Myocyte (in vitro differentiated cells): ENCODE measurements at places on chromosomes 6 and 20. TPM values are rescaled to one million over a fixed set of nuclear protein-coding genes. Genes with fewer than 3 reads are reported as not detected.

DNA sequence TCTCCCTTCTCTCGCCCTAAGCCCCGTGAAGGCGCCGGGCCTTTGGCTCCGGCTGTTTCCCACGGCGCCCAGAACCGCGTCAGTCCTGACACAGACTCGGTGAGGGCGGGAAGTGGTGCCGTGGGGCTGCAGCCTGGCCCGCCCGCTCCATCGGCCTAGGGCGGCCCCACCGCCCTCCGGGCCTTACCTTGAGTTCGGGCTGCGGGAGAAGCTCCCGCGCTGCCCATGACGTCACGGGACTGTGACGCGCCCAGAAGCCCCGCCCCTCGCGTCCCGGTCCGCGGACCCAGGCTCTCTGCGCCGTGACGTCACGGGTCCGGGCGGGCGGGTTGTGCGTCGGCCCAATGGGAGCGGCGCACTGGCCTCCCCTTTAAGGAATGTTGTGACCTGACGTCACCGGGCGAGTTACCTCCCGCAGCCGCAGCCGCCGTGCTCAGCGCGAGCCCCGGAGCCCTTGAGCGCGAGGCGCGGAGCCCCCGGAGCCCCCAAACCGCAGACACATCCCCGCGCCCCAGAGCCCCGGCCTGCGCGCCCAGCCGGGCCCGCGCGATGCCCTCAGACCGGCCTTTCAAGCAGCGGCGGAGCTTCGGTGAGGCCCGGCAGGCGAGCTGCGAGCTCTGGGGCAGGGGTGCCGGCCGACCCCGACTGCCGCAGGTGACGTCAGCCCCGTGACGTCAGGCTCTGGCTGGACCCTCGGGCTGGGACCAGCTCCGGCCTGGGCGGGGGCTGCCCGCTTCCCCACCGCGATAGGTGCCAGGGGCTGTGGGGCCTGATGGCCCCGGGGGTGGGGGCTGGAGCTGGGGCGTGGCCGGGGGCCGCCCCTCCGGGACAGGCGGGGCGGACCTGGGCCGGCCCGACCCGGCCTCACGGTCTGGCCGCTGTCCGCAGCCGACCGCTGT, at the start of gene MAP1LC3A:
TSS of gene MAP1LC3A (plus strand) at position 399 of the 899 bp plus-strand sequence. CDS start at position 550, 151 bp downstream.
- peak; percentile 94 for DNase-seq

GRCh38 chr6:9646342-9647070, 768.4 kb downstream of the TFAP2A start:
- DNase-seq: no peak

- DNase-seq: no peak
Observed at GRCh38 chr6:81491454-81492101, 260.9 kb downstream of the TENT5A start.

- no peak for DNase-seq
Observed at GRCh38 chr6:45450831-45451230, 73.1 kb upstream of the SUPT3H start.

The DEFB114 gene
- not detected in 2 replicates for total RNA-seq

DNA sequence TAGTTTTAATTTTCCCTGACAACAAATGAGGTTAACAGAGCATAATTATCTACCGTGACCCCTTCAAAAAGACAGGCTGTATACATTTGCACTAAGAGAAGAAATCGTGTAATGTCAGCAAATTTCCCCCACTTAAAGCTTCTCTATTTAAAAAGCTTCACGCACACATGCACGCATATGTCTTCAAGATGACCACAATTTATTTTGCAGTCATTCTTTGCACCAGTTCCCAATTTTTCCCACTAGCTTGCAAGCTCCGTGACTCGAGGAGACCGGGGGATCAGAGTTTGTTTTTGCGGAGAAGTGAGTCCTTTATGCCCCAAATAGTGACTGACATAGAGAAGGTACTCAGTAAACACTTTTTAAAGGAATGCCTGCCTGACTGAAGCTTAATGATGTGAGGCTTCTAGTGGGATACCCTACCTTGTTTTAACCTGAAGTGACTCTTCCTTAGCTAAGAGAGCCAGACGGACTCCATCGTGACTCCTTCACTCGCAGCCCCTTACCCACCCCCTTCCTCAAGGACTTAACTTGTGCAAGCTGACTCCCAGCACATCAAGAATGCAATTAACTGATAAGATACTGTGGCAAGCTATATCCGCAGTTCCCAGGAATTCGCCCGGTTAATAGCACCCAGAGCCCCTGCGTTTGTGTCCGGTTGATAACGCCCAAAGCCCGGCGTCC, 9.3 kb upstream of the NQO2 start:
- peak; percentile 57 for DNase-seq

The ERMARD gene
- 13.5 and 20.8 TPM in 2 replicates for total RNA-seq

DNA sequence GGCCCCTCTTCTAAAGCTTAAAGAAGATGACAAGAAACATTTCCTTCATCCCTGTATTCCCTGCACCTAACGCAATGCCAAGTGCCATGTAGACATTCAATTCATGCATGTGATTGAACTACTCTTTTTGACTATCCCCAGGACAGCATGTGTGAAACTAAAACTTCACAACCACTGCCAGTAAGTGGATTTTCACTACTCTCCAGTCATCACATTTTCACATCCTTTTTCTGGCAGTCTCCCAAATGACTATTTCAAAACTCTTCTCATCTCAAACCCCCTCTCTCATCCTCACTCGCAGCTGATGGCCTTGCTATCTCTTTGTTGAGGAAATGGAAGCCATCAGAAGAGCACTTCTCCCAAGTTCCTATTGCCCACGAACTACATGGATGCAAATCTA, 122.6 kb downstream of the OPRM1 start:
- DNase-seq: no peak

DNA sequence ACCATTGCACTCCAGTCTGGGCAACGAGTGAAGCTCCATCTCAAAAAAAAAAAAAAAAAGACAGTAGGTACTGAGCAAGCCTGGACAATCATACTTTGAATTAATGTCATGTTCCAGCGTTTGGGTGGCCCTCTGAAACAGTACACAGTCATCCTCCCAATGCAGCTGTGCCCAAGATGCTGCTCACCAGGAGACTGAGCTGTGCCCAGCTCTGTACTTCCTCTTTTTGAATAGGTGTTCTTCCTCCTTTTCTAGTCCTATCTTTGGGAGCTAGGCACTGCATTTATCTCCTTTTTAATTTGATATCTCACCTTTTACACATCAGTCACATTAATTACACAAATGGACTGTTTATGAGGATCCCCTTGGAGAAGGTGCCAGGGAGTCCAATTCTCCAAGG, 101.5 kb downstream of the RPP40 start:
- DNase-seq: no peak

GRCh38 chr6:162005372-162005771, 722.2 kb downstream of the PRKN start:
- DNase-seq: no peak

DNA sequence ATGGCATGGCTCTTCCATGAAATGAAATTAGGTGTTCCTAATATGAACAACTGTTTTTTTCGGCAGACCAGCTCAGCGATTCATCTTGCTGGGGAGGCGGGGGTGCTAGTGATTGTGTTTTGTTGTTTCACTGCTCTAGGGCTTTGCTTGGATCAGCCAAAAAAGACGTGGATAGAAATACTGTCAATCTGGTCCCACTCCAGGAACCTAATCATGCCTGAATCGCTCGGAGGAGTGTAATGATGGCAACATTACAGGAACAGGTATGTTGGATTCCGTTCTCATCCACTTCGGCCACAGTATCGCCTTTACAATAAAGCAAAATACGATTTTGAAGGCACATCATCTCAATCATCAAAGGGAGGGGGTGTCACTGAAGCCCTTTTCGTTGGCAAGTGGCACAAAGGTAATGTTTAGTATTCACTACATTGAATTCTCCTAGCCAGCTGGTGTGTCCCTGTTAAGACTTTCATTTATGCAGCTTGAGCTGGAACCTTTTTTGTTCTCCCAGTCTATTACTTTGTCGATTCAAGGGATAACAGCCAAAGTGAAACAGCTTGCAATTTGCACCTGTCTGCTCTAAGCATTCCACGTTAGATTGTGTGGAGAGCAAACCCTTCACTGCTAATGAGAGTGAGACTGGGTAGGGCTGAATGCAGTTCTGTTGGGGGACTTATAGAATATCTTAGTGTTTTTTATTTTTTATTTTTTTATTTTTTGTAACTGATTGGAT, 477.7 kb downstream of the TFAP2A start:
- DNase-seq: no peak

The SYNE1 gene
- total RNA-seq: 123 and 258 TPM in 2 replicates

The SAPCD1 gene
- 0.94 TPM in 1 of 2 replicates, not detected in the other for total RNA-seq

DNA sequence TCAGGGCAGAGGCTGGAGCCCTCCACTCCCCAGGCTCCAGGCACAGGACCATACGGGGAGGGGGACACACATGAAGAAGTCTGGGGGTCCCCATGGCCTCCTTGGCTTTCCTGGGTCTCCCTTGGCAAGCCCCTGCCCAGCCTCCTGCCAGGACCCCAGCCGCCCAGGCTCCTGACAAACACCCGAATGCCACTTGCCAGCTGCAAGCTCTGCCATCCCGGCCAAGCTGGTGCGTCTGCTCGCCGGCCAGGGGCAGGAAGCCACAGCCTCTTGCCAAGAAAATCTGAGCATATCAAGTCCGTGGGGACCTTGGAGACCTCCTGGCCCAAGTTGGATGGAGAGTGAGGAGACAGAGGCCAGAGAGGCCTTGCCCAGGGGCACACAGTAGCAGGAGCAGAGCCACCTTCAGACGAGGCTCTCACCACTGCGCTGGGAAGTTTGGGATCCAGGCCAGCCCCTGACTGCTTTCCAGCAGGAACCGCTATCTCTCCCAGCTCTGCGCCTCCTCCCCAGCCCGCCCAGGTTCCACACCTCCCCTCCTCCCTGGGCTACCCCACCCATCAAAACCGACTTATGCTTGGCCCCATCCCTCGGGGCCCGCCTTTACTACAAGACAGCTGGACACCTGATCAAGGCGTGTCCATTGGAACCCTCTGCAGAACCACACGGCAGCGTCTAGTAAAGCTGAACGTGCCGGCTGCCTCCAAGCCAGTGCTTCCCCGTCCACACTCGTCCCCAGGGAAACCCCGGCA, 80.2 kb downstream of the GRM4 start:
- peak; percentile 18 for DNase-seq

- no peak for DNase-seq
Observed at GRCh38 chr6:20251525-20251924, 39.3 kb upstream of the MBOAT1 start.

- DNase-seq: no peak
Observed at GRCh38 chr20:35199740-35200139, 26.8 kb upstream of the MMP24 start.

GRCh38 chr6:16168858-16169257, 40.0 kb downstream of the MYLIP start:
- peak; percentile 57 for DNase-seq

The CLDN20 gene
- 0.45 TPM in 1 of 2 replicates, not detected in the other for total RNA-seq

The PBX2 gene
- total RNA-seq: 25.1 and 29.0 TPM in 2 replicates

The WFDC5 gene
- not detected in 2 replicates for total RNA-seq

DNA sequence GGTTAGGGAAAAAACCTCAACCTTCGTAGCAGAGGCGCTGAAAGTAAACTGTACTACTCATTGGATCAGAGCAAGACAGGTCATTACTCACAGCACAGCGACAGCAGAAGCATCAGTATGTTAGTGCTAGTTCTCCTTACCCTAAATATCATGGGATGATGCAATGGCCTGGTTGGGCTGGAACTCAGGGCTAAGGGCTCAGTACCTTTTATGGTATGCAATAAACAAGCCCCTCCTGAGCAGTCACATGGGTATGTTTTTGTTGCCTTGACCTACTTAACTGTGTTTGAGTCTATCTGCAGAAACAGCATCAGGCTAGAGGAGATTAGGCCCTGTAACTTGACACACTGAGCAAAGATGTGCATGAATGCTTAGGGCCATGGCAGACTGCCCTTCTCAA, 369.4 kb upstream of the IMPG1 start:
- DNase-seq: no peak

GRCh38 chr6:36340618-36341454, 4.1 kb upstream of the BNIP5 start:
- peak; percentile 69 for DNase-seq

DNA sequence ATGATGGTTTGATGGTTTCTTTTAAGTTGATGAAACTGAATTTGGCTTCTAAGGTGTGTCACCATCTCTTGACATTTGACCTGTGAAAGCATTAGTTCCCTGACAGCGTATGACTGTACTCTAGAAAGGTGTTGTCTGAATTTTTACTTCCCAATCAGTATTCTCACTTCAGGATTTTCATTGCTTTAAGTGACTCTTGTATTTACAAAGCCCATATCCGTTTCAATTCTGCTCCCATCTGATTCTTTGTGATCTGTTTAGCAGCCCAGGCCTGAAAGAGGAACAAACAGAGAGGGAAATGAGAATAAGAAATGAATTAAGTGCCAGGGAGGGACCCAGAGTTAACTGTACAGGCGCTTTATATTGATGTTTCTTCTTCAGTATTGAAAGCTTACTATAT, 73.7 kb downstream of the FARS2 start:
- no peak for DNase-seq

DNA sequence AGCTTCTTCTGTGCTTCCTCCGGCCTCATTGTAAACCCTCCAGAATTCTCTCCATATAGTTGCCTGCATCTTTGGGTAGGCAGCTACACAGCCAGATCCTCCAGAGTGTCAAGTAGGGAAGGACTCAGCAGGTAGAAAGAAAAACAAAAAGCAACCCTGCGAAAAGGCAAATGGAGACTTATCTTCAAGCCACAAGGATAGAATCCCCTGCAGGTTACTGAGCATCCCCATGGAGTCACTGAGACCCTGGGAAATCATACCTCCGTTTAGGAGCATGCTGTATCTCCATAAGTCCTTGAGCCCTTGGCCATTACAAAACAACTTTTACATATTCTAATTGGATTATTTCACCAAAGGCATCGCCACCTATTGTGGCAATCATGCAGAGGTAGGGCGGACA, 28.6 kb downstream of the ALDH8A1 start:
- DNase-seq: no peak
